ENCODE measurements at places on chromosomes 1 and 21.

- no peak for DNase-seq
Observed at GRCh38 chr1:176801514-176802020, 338.6 kb downstream of the PAPPA2 start.

GRCh38 chr1:98025858-98026257, 105.0 kb upstream of the DPYD start:
- DNase-seq = no peak

GRCh38 chr1:169595764-169596711, 9.8 kb upstream of the F5 start:
- DNase-seq = peak; percentile 50

DNA sequence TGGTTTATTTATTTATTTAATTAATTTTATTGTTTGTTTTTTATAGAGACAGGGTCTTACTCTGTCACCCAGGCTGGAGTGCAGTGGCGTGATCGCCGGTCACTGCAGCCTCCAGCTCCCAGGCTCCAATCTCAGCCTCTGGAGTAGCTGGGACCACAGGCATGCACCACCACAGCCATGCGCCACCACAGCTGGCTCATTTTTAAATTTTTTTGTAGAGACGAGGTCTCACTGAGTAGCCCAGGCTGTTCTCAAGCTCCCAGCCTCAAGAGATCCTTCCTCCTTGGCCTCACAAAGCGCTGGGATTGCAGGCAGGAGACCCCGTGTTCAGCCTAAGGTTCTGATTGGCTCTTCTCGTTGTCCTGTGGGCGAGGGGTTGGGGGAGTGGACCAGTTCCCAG, 22.1 kb downstream of the UMODL1 start:
- DNase-seq = no peak

- DNase-seq = no peak
Observed at GRCh38 chr1:87224201-87224600, 104.5 kb upstream of the LMO4 start.

DNA sequence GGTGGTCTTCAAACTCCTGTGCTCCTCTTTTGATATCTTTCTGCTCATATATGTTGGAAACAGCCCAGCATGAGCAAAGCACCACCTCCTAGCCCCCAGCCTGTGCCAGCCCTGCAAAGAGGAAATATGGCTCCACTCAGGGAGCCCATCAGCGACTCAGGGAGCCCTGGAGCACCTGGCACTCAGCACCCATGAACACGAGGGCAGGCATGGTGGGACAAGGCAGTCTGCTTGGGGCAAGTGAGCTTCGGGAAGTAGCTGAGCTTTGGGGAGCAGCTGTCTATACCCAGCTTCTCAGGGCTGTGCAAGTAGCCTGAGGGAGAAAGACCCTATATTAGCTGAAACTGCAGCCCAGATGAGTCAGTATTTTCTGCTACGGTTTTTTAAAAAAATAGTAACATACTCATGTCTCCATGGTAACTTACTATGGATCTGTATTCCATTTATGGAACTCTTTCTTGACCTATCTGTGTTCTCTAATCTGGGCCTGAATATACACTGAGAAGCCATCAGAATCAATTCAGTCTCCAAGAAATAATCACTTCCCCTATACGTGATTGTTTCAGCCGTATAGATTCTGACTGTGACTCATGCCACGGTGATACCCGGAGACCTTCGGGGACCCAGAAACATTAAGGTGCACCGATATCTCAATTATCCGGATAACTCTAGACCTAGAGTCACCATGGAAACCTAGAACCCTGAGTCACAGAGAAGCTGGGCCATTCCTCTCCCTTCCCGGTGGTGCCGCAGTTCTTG, 1.5 kb upstream of the ETS2 start:
- DNase-seq = no peak

DNA sequence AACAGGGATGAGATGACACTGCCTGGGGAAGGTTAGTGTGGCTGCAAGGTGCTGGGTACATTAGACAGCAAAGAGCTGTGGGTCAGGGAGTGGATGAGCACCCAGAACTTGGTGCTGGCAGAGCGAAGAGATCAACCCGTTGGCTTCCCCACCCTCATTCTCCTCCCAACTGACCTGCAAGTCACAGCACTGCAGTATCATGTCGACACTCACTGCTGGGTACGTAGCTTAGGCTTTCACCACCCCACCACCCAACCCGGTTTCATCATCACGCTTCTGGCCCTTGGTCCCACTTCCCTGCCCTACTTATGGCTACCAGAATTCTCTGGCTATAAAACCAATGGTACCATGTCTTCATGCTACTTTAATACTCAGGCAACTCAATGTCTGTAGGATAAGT, 73.6 kb upstream of the LYST start:
- no peak for DNase-seq

DNA sequence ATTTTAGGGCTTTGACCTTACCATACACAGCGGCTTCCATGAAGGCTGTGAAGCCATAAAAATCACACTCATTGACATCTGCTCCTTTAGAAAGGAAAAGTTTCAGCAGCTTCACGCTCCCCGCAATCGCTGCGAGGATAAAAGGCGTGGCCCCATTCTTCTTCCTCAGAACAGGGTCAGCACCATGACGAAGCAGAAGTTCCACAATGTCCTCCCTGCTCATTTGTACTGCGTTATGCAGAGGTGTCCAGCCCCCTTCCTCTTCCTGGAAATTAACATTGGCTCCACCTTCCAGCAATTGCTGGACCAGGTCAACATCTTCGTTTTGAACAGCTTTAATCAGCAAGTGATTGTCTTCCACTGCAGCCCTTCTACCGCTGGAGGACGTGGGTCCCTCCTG, 2.7 kb downstream of the RNASEL start:
- no peak for DNase-seq

GRCh38 chr21:46461909-46462308, 3.2 kb downstream of the DIP2A start:
- no peak for DNase-seq

DNA sequence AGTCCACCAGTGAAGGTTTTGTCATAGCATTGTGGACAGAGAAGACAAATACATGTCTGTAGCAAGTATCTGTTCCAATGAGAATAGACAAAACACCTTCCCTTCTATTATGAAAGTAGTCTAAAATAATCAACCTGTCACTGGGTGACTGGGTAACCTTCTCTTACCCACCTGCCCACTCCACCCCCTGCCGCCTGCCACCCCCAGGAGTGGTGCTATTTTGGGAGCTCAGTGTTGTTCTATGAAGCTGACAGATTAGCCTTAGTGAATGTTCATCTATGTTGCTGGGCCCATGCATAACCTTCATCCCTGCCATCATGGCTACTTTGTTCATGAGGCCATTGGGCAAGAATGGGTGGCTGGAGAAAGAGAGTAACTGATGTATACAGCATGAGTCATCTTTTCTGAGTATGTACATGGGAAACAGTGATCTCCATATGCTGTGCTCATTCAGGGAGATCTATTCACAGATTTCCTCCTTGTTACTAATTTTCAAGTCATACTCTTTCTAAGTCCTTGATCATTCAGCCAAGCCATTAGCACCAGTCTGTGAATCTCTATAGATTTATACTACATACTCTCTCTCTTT, 24.8 kb downstream of the MARK1 start:
- no peak for DNase-seq

DNA sequence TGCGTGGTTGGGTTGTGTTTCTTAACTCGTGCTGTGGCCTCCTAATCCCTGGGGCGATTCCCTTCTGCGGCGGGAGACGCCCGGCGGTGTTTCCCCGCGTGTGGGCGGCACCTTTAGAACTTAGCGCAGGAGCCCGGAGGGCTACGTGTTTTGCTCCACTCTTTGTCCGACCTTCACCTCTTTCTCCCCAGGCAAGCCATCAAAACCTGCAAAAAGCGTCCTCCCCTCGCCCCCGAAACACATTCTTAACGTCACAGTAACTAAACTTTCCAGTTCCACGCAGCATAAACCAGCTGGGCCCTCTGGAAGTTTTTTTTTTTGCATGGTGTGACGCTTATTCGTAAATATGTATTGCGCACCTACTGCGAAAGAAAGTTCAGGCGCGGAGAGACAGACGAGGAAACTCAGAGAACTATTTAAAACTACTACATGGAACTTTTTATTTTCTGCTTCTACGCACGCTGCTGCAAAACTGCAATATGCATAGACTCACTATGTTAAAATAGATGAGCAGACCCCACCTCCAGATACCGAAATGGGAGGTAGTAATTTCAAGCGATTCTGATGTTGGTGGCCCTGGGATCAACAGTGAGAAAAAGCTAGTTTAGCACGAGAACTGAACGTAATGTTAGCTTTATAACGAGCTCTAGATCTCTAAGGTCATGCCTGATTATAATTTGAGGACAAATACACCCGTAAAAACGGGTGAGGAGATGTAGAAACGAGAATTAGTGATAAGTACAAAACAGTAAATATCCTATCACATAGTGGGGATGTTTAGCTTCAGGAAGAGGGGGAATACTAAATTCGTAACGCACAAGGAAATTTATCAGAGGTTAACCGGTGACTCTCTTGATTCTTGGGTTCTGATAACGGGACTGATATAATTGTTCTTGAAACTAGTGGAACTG, 920 bp downstream of the MTR start:
- peak; percentile 56 for DNase-seq

- DNase-seq = no peak
Observed at GRCh38 chr21:43306911-43307676, 119.8 kb downstream of the SIK1 start.

GRCh38 chr1:24909388-24909898, 20.6 kb downstream of the RUNX3 start:
- peak; percentile 24 for DNase-seq

DNA sequence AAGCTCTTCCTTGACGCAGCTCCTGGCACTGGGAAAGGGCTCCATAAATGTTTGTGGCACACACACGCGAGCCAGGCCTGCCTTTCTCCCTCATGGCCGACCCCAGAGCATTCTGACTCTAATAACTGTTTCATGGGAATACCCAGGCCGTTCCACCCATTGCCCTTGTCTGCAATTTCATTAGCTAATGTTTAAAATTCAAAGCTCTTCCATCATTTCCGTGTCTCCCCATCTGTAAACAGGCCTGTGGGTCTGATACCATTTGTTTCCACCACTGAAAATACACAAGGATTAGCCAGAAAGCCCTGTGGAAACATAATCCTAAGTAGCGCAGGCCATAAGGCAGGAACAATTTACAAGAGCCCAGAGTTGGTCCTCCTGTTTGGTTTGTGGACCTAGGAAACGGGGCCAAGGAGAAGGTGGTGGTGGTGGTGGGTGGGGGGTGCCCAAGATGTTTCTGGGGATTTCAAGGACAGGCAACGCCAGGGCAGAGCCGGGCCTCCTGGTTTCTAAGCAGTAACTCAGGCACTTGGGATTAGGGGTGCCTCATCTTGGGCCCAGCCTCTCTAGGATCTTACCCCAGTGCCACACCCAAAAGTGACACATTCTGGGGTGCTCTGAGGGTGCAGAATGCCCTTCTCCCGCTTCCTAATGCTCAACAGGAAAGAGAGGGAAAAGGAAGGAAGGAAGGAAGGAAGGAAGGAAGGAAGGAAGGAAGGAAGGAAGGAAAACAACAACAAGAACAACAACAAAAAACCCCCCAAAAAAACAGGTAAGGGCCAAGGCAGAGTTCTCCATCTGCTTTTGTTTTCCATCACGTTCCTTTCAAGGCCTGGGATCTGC, 79.4 kb downstream of the SSBP3 start:
- DNase-seq = no peak

DNA sequence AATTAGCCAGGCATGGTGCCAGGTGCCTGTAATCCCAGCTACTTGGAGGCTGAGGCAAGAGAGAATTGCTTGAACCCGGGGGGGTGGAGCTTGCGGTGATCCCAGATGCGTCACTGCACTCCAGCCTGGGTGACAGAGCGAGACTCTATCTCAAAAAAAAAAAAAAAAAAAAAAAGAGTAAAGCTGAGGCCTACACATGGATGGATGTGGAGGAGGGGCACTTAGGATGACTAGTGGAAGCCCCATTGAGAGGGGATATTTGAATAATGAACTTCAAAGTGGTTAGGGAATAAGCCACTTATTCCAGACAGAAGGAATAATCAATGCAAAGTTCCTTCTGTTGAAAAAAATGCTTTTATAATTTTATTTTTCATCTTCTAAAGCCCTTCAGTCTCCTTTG, 51.4 kb downstream of the PTBP2 start:
- no peak for DNase-seq

DNA sequence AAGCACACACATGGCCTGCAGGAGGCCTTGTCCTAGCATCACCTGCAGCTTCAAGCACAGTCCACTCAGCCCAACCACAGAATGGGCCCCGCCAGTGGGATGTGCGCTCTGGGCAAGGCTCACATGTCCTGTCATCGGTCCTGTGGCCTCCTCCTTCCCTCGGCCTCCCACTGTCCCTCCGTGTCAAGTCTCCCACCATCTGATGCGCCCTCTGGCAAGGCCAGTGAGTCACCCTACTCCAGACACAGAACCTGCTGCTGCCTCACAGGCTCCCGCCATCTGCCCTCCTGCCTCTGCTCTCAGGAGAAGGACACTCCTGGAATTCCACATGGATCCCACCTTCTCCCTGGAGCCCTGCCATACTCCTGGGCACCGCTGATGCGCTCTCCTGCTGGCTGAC, 14.2 kb downstream of the KCNAB2 start:
- DNase-seq = no peak

DNA sequence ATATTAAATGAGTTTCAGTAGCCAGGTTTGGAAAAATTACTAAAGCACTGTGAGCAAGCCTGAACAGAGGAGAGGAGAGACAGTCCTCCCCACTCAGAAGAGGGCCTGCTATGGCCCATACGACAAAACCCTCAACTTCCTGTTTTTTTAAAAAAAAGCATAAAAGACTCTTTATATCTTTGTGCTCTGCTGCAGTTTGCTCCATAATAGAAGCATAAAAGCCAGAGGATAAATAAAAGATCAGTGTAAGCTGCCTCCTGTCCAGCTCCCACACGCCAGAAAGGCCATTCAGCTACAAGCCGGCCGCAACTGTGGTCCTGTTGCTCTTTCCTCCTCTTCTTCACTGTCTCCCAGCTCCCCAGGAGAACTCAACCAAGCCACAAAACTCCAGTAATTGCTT, 37.8 kb downstream of the NID1 start:
- peak; percentile 75 for DNase-seq

- DNase-seq = peak; percentile 77
Observed at GRCh38 chr1:43975249-43975961, 645 bp downstream of the ATP6V0B start.

DNA sequence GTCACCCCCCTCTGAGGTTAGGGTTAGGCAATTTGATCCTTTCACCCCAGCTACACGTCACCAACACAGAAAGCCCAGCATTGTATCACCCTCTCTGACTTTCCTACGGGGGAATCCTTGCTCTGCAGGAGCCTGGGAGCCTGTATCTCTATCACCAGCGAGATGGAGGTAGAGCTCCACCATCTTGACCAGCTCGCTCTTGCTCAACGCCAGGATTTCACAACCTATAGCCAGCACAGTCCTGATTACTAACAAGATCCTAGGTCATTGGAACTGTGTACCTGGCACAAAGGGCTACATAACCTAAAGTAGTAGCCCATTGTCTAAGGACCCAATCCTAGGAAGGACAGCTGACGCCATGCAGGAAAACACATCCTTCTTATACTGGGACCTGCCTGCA, 66.1 kb downstream of the DMRTA2 start:
- DNase-seq = no peak

- no peak for DNase-seq
Observed at GRCh38 chr1:10272274-10272673, 61.9 kb downstream of the KIF1B start.

GRCh38 chr1:41906943-41907342, 11.8 kb downstream of the HIVEP3 start:
- DNase-seq = peak; percentile 43

GRCh38 chr1:30040081-30041019, 683.0 kb downstream of the MATN1 start:
- no peak for DNase-seq

- DNase-seq = no peak
Observed at GRCh38 chr1:182189535-182190066, 128.1 kb upstream of the ZNF648 start.

Measured in KBM-7 (cell line).